ENCODE measurements at places on chromosomes 1 and 21.

DNA sequence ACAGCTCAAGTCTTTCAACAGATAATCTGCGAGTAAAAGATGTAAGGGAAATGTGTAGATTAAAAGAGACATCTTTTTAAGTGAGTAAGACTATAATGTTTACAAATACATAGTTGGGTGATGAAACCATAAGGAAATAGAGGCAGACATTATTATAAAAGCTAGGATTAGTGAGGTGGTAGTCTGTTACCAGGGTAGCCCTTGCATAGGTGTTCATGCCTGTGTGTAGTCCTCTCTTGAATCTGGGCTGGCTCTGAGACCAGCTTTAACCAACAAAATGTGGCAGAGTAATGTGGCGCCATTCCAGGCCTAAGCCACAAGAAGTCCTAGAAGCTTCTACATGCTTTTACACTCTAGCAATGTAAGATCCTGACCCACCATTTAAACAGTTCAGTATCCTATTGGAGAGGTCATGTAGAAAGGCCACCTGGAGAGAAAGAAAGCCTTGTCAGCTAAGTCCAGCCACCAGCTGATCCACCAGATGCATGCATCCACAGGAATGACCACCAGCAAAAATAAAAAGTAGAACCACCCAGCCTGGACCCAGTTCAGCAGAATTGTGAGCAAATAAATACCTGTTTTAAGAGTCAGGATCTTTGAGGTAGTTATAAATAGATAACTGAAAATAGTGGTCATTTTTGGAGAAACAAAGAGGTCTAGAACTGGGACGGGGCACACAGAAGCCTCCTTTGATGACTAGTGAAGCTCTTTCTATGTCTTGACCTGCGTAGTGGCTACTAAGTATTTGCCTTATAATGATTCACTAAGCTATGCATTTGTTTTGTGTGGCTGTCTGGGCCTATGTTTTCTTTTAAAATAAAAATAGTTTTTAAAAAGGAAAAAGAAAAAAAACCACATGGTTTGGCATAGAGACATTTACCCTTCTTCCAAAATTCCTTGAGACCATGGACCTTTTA is 8.1 kb downstream of the NIBAN1 start:
- DNase-seq, result no peak

- no peak for DNase-seq
Observed at GRCh38 chr21:15749861-15750159, 20.0 kb downstream of the USP25 start.

DNA sequence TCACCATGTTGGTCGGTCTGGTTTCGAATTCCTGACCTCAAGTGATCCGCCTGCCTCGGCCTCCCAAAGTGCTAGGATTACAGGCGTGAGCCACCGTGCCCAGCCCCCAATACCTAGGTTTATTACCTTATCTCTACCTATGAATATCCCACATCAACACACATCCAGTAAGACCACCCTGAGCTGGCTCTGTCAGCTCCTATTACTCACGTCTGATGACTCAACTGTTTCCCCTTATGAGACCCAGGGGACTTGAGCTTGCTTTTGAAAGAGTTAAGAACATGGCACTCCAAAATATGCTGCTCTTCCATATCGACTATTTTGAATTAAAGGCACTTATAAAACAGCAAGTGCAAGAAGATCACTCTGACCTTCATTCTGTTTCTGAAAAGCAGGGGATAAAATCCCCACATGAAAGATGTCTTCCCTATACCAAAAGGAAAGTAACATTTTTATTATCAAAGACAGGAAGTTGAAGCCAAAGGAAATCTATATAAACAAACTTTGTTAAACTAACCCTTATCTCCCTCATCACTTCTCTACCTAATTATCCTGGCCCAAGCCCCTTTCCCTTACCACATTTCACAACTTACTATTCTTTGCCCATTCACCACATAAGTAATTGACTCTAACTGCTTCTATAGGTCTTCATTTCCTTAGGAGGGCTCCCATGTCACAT is 41.3 kb upstream of the OSBPL9 start:
- no peak for DNase-seq

- DNase-seq, result no peak
Observed at GRCh38 chr1:15700508-15700907, 16.4 kb downstream of the PLEKHM2 start.

DNA sequence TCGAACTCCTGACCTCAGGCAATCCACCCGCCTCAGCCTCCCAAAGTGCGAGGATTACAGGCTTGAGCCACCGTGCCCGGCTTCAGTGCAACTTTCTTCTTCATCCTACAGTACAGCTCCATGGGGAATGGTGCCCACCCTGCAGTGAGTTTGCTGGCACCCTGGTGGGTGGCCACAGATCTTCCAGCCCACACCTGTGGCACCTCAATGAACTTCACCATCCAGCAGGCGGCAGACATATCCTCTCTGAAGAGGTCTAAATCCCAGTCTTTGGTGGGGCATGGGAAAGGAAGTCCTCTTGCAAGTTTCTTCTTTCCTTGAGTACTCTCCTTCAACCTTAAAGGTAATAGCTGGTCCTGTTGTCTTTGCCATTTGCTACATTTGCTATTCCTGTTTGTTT is 18.1 kb upstream of the ZBTB8A start:
- DNase-seq, result no peak

All from activated CD4-positive, alpha-beta T cell treated with anti-CD3 and anti-CD28 coated beads, Interleukin-2, Interleukin-4, amounts not matched to agents 100 ng/mL and 50 ng/mL, durations not matched to agents 16 hours and 8 hours (primary cell).